ENCODE measurements at places on chromosomes 12 and 14. TPM values are rescaled to one million over a fixed set of nuclear protein-coding genes. Genes with fewer than 3 reads are reported as not detected.

Gene IFNG-AS1
- 0.58 TPM for total RNA-seq

DNA sequence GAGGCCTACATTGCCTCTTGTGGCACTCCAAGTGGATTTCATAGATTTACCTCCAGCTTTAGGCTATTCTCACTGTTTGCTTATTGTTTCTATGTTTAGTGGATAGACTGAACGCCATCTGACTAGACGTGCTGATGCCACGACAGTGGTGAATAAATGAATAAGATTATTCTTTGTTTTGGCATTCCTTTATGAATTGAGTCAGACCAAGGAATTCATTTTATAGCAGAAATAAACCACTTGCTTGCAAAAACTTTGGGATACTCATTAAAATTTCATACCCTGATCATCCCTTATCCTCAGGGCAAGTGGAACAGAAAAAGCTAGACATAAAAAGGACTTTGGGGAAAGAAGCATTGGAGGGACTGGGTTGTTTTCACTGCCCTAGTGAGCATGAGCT, 71.7 kb upstream of the FERMT2 start:
- no peak for DNase-seq

GRCh38 chr12:67068761-67069450, 200.3 kb upstream of the CAND1 start:
- DNase-seq, result no peak

GRCh38 chr12:109244073-109244472, 65.0 kb downstream of the FOXN4 start:
- no peak for DNase-seq

- peak; percentile 25 for DNase-seq
Measured at GRCh38 chr12:12836571-12836970, 23.4 kb downstream of the DDX47 start.

Gene SDR39U1
- total RNA-seq, result 34.8 TPM

DNA sequence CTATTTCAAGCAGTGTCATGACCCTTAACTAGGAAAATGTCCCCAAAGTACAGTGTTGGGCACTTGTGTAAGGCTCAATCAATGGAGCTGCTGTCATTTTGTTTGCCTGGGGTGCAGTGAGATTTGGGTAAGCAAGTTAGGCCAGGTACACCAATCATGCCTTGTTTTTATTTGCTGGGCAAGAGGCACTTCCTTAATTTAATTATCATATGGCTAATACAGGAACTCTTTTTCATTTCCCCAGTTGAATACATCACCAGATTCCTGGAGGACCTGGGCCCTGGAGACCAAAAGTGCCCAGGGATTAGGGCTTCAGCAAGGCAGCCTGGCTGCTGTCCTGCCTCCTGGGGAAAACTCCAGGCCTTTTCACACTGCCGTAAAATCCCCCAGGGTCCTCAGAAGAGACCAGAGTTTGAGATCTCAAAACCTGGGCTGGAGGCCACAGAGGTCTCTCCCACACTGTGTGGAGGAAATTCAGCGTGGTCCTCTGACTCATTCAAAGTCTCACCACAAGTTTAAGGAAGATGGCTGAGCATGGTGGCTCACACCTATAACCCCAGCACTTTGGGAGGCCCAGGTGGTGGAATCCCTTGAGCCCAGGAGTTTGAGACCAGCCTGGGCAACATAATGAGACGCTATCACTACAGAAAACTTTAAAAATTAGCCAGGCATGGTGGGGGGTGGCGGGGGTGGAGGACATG, 28.4 kb upstream of the FOXN3 start:
- no peak for DNase-seq

DNA sequence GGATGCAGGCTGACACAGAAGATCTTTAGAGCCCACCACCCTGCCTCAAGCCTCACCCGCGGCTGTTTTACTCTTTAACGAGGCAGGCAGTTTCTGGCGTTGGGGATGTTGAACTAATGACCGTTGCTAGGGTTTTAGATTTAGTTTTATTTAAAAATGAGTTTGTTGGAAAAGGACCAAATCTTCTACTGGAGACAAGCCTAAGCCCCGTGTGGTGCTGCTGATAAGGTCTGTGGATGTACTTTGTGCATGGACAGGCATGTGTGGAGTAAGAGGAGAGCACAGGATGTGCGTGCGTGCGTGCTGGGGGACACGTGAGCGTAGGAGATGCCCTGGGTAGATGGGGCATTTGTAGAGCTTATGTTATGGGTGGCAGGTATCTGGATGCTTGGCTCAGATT, 5.7 kb downstream of the NTF3 start:
- no peak for DNase-seq

DNA sequence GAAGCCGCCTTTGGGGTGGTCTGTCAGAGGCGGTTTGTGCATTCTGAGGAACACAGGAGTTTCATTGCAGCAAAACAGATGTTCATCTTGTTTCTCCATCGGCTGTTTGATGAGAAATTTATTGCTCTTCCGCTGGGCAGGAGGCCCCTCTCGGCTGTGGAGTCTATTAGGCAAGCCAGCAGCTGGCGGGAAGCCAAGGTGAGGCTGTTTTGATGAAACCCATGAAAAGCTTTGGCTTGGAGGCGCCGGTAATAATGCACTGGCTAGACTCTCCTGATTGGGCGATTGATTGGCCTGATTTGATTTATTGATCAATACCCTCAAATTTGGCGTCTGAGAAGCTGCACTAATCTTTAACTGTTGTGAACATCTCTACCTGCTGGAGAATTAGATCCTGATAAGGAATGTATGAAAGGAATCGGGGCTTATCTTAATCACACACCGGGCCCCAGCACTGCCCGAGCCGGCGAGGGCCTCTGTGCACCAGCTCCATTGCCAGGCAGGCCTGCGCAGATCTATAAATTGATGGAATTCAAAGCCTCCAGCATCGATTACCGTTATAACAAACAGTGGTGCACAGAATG, 187.7 kb downstream of the PHETA1 start:
- DNase-seq, result peak; percentile 40

Gene IL22
- not detected for total RNA-seq

DNA sequence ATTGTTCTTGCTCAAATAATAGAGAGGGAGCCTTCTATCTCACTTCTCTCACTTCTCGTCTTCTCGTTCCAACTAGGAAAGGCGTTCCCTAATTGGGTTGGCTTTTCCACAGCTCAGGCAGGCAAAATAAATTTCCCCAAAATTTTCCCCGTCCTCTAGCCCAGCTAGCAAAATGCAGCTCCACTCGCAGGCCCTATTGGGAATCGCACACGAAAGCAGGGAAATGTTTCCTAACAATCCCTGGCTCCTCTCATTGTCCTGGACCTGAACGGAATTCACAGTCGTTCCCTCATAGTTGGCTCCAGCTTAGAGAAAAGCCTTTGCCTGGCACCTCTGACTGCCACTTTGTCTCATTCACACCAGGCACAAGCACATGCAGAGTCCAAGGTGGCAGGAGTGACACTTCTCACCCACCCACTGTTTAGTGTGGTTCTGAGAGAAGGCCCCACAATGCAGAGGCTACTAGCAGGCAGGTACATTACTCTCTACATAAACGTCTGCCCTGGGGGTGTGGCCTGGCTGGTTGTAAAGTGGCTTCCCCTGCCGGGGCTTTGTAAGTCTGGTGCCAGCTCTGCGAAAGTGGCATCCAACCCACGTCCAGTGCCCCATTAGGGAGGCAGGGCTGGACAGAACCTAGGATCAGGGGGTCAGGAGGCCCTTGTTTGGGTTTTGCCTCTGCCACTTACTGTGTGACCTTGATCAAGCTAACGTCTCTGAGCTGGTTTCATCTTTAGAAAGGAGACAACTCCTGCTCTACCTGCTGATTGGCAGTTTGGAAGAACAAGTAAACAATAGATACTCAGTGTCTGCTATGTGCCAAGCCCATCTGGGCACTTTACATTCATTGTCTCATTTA, 4.2 kb downstream of the SERPINA10 start:
- DNase-seq, result no peak

DNA sequence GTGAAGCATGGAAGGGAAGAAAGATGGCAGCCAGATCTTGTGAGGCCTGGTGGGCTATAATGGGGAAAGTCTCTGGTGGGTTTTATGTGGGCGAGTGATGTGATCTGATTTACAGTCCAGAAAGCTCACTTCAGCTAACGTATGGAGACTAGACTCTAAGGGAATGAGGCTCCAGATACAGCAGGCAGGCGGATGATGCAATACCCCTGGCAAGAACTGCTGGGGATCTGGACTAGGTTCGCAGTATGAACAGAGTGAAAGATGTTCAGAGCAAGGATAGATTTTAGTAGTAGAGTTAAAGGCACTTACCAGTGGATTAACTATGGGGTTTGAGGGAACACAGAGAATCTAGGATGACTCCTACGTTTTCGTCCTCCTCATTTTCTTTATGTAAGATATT, 253.1 kb downstream of the ANO2 start:
- DNase-seq, result no peak

DNA sequence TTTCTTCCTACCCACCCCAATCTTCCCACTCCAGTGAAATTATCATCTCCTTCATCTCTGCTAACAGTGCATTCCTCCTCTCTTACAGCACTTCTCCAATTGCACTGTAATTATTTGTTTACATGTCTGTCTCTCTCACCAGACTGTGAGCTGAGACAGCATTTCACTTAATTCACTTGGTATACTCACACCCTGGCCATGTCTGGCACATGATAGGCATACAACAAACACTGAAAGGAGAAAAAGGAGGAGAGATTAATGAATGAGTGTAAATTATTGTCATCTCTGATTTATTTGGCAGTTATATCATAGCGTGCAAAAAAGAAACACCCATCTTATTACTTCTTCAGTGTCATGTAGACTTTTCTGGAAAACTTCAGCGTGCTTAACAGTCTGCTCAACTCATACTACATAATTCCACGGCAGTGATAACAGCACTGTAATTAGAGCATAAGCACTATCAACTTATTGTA, 452.3 kb downstream of the ADAMTS20 start:
- DNase-seq, result no peak

DNA sequence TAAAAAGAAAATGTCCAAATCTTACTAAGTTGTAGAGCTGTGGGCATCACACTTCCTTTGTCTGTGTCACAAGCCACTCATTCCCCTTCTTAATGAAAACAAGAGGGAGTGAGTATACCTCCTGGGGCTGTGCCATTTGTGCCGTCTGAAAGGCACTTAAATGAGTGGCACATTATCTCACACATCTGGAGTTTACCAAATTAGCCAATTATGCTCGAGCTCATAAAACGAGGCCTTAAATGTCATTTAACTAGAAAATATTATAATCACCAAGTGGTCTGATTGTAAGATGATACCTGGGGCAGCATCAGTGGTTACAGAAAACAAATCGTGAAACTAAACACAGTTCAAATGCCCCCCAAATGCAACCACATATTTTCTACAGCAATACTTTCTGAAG, 146.1 kb downstream of the PAX9 start:
- no peak for DNase-seq

Gene POTEM
- total RNA-seq, result 0.15 TPM

Gene PNN
- 15.3 TPM for total RNA-seq

DNA sequence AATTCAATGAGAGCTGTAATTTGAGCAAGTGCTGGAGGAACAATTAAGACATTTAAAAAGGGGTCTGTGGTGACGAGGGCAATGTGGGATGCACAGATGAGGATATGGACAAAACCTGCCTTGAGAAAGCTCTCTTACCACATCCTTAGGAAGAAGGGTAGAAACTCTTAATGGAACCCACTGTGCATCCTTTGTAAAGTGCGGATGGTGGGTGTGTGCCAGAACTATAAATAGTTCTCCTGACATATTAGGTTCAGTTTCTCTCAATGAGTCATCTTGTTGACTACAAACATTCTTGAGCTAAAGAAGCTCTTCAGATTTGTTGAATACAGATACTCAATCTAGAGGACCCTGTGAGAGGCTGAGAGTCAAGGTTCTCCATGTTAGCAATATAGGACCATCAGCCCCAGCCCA, 106.1 kb upstream of the ANO4 start:
- DNase-seq, result no peak

DNA sequence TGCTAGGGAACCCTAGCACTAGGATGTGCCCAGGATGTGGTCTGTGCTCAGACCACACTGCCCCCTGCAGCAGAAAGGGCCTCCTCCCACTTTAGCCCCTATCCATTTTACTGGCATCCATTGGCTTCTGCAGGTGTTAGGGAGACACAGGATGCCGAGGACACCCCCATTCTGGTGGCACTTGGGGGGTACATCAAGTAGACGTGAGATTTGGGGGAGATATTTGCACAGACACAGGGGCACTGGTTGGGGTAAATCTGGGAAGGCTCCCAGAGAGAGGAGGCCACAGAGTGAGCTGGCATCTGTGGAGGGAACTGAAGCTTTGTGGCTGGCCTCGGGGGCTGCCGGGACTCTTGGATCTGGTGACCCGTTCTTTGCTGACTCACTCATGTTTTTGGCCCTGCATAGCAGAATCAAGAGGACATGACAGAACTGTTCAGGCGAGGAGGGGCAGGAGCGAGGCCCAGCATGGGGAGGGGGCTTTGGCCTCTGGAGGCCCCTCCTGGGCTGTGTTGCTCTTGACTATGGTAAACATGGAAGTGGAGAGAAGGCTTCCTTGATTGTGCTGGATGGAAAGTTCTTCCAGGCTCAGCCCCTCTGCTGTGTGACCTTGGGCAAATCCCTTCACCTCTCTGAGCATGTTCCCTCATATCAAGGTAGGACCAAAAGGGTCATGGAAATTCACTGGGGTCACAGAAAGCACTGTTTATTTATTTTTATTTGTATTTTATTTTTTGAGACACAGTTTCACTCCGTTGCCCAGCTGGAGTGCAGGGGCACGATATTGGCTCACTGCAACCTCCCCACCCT, 1.8 kb downstream of the PLBD2 start:
- peak; percentile 22 for DNase-seq

- no peak for DNase-seq
Measured at GRCh38 chr14:93029911-93030508, 85.7 kb downstream of the ITPK1 start.

DNA sequence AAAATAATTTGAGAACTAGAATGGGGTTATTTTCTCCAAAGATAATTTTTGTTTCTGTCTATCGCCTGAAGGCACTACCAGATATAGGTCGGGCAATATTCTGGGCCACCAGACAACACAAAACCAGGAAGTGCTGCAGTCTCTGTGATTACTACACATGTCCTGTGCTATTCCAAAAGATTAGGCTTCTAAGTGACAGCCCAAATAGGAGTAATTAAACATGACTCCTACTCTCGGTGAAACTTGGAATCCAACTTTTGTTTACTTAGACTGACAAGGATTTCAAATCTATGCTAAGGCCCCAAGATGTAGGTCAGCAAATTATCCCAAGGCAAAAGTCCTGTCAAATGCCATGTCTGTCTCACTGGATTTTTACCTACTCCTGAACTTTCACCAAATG, 157.6 kb upstream of the LRFN5 start:
- no peak for DNase-seq

GRCh38 chr12:114888448-114888847, 204.5 kb upstream of the TBX3 start:
- DNase-seq, result no peak

DNA sequence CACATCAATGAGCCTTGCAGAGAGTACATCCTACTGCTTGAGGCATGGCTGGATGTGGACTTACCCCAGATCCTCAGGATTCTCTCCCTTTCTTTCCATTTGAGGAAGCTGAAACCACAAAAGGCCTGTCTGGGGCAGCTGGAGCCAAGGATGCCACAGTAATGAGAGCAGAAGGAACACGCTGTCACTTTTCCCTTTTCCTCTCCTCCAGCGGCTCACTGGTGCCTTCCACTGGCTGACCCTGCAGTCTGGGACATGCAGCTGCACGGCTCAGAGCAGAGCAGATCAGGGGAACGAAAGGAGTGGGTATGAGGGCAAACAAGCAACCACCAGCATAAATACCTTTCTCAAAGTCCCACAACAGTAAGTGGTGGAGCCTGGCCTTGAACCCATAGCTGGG, 78.2 kb downstream of the GAS2L3 start:
- no peak for DNase-seq
